Cerebellum (tissue), 4 donors: ENCODE measurements at places on chromosomes 7 and 10.
A peak's percentile ranks its signal among the peaks of the same experiment; 100 is the strongest.

- DNase-seq, result no peak
These were observed 28.2 kb upstream of the PRKAR2B start for GRCh38 chr7:107016312-107016711.

- DNase-seq, result no peak
These were observed 431.1 kb upstream of the LRGUK start for GRCh38 chr7:133696056-133696455.

GRCh38 chr10:11197878-11198277 is 180.2 kb downstream of the CELF2 start:
- DNase-seq, result no peak

- DNase-seq, result no peak
These were observed 24.0 kb upstream of the ACTR3B start for GRCh38 chr7:152735443-152736004.

GRCh38 chr7:157009170-157009777 is 1.2 kb downstream of the MNX1 start:
- DNase-seq, result no peak

DNA sequence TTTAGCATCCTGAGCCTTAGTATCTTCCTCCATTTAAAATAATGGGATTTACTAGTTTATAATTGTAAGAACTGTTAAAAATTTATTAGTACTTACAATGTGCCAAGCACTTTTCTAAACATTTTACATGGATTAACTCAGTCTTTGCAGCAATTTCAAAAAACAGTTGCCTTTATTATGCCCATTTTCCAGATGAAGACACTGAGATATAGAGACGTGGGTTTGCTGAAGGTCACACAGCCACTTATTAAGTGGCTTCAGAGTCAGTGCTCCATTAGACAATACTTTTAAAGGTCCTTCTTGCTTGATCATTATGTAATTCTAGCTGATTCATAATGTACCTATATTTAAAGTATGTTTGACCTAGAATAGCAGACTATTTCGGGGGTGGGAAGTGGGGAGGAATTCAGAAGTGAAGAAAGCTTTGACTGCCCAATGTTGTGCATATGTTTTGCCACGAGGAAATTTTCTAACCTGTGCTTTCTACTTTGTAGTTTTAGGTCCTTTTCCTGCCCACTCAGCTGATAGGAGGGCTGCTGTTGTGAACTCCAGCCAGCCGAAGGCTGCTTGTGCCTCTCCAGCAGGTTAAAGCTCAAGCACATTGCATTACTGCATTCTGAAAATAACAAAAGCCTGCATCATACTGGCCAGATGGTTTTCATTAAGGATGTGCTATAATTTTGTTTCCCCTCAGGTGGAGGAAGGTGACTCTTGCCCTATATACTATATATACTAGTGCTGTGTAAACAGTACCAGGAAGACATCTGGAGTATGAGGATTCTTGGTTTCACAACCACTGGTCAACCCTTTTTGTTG is 4.3 kb downstream of the PLEKHA8 start:
- DNase-seq, result no peak

- DNase-seq, result no peak
These were observed 1190.8 kb upstream of the AUTS2 start for GRCh38 chr7:68407460-68407859.

DNA sequence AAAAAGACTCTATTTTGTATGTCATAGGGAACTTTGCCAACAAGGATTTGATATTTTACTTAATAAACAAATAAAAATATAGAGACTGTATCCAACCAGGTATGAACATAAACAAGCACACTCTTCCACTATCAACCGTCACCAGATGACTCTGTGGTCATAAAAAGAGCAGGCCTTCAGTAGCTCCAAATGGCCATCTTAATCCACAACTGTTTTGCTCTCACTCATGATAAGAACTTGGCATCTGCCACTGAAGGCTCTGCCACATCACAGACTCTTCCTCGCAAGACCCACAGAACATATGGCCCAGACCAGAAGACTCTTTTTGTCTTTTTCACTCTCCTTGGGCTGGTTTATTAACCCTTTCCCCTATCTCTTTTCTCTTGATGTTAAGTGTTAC is 98.7 kb upstream of the POM121L12 start:
- DNase-seq, result no peak

GRCh38 chr10:55793024-55793423 is 568.0 kb downstream of the ZWINT start:
- no peak for DNase-seq

DNA sequence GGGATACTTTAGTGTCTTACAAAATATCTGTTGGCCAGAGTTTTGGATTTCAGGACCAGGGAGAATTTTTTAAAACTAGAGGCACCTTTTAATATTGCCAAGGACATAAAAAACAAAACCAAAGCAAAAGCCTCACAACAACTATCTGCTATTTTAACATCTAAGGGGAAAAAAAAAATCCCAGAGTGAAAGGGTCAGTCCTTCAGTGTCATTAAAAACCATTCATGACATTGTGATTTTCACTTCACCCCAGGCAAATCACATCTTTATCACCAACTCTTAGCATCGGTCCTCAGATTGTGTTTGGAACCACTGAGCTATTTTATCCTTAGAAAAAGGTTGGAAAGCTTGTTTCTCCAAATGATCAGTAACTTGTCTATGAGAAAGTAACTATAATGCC is 10.7 kb downstream of the CEP41 start:
- no peak for DNase-seq

- no peak for DNase-seq
These were observed 36.9 kb upstream of the FAM20C start for GRCh38 chr7:155469-155900.

GRCh38 chr10:51547941-51548340 is 151.5 kb downstream of the CSTF2T start:
- no peak for DNase-seq

- DNase-seq, result no peak
These were observed 47.2 kb downstream of the CAV1 start for GRCh38 chr7:116572036-116572435.

DNA sequence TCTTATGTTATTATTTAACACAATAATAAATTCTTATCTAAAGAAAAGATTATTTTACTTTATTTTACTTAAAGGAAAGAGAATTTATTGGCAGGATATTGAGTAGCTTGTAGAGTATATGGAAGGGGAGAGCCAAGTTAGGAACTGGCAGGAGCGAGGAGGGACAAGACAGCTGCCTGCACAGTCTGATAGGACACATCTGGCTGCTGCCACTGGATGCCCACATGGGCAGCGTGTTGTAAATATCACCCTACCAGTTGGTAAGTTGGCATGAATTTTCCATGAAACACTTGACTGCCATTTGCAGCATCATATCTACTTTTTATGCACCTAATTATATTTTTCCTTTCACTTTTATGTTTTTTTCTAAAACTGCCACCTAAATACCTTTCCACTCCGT is 19.6 kb downstream of the SRI start:
- no peak for DNase-seq

GRCh38 chr10:114550756-114551635 is 107.1 kb downstream of the ABLIM1 start:
- peak; percentile 49 for DNase-seq

- DNase-seq, result peak; percentile 52
These were observed 50.0 kb upstream of the BET1 start for GRCh38 chr7:94054130-94054529.

DNA sequence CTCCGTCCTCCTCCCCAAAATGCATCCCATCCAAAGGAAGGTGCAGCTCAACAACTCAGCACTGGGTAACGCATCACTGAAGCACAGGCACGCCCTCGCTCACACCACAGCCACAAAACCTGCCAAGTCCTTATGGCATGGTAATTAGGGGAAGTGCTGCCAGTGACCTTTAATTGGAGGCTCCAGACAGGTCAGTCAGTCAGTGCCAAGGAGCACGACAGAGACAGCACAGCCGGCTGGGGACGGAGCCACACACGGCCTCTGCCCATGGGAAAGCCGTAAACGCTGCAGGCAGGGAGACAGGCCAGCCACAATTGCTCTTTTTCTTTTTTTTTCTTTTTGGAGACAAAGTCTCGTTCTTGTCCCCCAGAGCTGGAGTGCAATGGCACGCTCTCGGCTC is 146.5 kb downstream of the MAD1L1 start:
- peak; percentile 23 for DNase-seq

DNA sequence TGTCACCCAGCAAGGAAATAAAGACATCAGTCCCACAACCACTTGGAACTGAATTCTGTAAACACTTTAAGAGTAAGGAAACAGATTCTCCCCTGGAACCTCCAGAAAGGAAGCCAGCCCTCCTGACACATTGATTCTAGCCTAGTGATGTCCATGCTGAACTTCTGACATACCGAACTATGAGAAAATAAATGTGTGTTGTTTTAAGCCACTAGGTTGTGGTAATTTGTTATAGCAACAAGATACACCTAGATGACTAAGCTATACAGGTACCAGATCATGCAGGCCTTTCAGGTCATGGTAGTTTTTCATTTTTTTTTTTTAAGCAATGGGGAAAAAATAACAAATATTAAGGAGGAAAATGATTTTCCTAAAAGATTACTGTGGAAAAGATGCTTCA is 37.6 kb upstream of the LRRTM3 start:
- DNase-seq, result no peak

- no peak for DNase-seq
These were observed 295.0 kb upstream of the IGFBP3 start for GRCh38 chr7:46215987-46216567.

DNA sequence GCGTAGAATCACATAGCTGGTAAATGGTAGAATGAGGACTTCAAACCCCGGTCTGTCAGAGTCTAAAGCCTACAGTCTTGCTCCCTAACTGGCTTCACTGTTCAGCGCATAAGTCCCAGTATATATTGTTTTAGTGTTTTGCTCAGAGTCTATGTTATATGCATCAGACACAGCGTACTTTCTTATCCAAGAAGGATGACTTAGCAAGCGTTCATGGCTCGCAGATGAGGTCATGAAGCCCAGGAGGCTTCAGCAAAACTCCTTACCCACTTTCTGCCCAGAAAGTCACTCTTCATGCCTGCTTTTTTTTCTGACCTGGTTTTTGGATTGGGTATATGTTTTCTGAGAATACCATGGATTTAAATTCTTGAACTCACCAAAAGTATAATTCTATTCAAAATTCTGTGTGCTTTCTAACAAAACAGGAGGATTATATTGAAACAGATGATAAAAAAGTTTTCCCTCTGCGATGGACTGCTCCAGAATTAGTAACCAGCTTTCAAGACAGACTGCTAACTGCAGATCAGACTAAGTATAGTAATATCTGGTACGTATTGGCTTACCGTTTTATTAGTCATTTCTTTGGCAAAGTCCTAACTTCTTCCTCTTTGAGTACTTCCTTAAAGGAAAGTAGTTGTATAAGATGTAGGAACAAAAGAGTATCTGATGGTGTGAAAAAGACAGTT is 24.6 kb upstream of the BHLHA15 start:
- DNase-seq, result no peak

DNA sequence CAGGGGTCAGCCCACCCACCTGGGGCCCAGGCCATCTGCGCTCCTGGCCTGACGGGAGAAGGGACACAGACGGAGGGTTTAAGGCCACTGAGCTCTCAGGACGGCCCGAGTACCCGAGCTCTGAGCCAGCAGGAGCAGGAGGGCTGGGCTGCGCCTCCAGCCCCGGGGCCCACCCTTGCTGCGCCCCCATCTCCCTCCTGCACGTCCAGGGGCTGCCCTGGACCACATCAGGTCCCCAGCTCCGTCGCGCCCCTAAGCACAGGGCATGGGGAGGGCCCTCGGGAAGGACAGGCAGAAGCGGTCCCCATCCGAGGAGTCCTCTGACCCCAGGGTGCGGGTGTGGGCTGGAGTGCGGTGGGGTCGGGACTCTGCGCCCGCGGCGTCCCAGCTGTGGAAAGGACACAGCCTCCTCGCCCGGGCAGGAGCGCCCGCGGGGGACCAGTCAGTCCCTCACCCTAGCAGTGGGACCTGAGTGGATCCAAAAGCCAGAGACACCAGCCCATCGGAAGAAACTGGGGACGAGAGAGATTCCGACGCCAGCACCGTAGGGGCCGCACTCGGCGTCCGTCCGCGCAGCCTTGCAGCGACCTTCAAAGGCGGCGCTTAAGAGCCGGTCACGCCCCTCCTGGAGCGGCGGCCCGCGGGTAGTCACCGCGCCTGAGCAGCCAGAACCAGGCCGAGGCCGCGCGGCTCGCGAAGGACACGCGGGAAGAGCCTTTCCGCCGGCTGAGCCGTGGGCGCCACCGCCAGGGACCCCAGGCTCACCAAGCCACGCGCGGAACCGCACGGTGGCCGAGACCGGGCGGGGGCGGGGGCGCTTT is 15.9 kb downstream of the CAMK2B start:
- no peak for DNase-seq

GRCh38 chr7:155764438-155764793 is 47.8 kb downstream of the SHH start:
- no peak for DNase-seq

DNA sequence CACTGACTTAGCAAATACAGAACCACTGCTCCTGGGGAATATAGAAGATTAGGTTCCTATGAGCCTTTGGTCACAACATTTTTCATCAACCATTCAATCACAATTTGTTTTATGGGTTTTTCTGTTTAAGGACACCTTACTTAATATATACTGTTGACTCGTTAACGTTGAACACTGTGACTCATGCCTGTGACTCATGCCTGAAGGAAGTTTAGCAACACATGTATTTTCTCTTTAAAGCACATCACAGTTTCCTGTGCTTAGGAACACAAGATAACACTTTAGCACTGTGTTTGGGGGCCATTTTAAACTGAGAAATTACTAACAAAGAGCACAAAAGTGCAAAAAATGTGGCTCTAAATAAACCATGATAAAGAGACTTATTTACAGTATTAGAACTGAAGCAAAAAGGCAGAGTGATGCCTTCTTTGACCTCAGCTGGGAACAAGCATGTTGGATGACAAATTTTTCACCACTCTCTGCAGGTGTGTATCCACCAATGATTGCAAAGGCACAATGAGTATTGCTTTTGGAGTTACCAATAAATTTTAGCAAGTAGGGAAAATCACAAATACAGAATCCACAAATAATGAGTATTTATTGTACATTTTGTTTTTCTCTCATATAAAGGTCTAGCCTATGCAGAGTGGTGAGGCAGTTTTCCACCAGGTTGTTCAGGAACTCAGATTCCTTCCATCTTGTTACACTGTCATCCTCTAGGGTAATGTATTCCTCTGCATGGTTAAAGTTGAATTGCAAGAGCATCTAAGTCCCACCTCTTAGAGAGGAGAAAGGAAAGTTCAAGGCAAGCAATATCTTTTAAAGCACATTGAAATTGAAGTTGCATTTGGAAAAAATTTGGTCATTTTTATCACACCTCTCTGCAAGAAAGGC is 7.3 kb downstream of the FGFBP3 start:
- no peak for DNase-seq

GRCh38 chr10:12431151-12432101 is 82.1 kb downstream of the CAMK1D start:
- no peak for DNase-seq

- DNase-seq, result no peak
These were observed 7.8 kb upstream of the UBE2D1 start for GRCh38 chr10:58326967-58327381.
